Aorta (tissue), 5 donors: ENCODE measurements at places on chromosomes 5 and 9.

DNA sequence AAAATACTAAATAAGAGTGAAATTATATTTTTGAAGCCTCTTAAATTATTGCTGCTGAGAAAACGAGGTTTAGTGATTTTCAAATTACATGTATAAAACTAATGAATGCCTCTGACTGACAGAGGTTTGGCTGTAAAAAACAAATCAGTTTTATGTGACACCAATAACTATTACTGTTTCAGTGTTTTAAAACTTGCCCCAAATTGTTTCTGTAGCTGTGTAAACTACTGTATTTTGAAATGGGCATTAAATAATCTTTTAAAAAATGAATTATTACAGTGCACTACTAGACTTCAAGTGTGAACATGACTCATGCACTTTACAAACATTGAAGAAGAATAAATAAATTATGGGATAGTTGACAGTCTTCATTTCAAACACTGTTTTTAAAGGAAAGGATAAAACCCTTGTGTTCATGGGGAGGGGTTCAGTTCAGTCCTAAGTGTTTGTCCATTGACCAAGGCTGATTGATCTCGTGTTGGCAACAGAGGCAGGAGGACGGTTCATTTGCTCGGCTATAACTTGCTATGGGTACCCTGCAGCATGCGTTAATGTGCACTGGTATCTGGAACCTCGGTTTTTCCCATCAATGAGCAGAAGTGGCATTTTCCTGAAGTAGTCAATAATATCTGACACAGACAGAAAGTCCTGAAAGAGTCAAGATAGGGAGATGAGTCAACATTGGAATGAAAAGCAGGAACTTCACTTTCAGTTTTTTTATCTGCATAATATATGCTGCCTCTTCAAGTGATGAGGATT, 15.6 kb downstream of the C5orf58 start:
- DNase-seq = no peak

DNA sequence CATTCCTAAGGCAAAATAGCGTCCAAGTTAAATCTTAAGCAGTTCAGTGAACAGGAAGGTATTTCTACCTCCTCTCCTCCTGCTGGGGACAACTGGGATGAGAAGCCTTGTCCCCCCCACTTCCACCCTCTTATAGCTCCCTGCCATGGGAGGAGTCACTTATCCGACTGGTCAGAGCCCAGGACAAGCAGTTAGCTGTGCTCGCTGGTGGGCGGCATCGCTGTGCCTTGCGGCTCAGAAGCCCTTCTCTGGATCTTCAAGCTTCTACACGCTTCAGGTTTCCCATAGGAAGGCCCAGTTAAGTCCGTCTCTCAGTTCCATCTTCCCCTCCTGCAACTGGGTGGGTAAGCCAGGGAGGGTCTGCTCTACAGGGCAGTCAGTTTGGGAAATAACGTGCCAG, 77.2 kb downstream of the PAX5 start:
- no peak for DNase-seq

DNA sequence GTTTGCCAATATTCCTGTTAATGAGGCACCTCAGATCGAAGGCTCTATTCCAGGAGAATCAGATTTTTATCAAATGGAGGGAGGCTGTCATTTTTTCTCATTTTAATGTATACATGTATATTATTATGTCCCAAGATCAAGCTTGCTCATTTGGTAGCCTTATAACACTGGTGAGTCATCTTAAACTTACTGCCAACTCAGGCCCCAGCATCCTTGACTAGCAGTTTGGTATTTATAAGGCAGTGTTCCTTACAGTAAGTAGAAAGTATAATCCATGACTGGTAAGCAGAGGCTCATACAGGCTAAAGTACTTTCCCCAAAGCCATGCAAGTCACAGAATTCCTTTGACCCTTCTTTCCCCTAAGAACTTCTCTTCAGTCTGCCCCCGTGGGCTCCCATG, 90.7 kb upstream of the NR3C1 start:
- DNase-seq = no peak

DNA sequence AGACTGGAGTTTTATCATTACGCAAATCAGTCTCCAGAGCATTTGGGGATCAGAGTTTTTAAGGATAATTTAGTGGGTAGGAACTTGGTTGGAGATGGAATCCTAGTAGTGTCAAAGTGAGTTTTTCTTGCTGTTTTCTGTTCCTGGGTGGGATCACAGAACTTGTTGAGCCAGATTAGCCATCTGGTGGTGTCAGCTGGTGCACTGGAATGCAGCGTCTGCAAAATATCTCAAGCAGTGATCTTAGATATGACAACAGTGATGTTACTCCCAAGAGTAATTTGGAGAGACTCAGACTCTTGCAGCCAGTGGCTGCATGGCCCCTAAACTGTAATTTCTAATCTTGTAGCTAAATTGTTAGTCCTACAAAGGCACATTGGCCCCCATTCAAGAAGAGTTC, 1257.8 kb downstream of the MAT2B start:
- DNase-seq = no peak

GRCh38 chr5:170819824-170820223, 36.3 kb downstream of the GABRP start:
- no peak for DNase-seq

DNA sequence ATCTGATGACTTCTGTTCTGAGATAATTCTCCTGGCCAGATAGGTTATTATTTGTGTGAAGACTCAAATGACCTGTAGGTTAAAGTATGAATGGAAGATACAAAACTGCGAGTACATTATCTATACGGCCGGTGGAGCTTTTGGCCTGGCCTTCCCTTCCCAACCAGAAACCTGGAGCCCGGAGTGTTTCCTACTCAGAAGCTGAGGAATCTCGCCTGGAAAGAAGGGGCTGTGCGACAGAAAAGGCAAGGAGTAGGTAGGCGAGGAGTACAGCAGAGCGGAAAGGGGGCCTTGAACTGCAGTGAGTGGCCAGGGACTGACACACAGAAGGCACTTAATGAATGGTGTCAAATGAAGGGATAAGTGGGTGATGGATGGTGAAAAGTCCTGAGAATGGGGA, 34.6 kb downstream of the ANGPTL2 start:
- DNase-seq = no peak

DNA sequence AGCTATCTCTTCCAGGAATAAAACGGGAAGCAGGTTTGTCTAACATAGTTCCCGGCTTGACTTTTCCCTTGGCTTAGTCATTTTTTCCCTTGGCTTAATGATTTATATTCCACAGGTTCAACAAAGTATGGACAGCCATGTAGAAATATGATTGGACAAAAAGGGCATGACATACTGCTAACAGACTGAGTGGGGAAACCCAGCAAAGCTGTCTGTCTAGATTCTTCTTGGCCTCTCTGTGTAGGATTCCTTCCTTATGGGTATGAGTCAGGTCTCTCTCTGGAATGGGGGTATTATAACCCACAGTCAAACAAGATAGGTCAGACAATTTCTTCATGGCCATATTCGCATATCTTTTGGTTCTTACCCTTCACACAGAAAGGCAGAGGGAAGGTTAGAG, 5.7 kb upstream of the MTAP start:
- DNase-seq = no peak

- no peak for DNase-seq
Measured at GRCh38 chr5:107977550-107978071, 306.9 kb upstream of the EFNA5 start.

GRCh38 chr9:110588296-110588695, 8.8 kb upstream of the SVEP1 start:
- no peak for DNase-seq
